ENCODE measurements at places on chromosomes 6 and 20.

GRCh38 chr6:115870464-115870863 lies 190.2 kb downstream of the FRK start:
- no peak for DNase-seq

DNA sequence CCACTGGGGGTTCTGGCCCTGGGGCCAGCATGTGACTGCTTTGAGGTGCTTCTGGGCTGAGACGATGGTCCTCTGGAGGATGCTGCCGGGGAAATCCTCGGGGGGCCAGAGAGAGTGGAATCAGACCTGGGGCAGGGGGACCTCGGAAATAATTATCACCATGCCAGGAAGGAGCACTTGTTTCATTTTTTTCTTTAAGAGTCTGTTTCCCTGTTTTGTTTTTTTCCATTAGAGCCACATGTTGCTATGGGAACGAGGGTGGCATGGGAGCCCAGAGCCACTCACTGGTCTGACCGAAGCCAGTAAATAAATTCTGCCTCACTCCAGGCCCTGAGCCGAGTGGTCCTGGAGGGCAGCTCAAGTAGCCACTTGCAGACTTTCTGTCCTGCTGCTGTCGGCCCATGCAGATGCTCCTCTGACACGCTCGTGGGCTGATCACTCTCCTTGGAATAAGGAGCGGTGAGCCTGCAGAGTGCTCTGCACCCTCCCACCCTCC lies 365.1 kb downstream of the ZFAND3 start:
- DNase-seq: no peak

GRCh38 chr6:159212028-159212427 lies 42.8 kb downstream of the FNDC1 start:
- no peak for DNase-seq

DNA sequence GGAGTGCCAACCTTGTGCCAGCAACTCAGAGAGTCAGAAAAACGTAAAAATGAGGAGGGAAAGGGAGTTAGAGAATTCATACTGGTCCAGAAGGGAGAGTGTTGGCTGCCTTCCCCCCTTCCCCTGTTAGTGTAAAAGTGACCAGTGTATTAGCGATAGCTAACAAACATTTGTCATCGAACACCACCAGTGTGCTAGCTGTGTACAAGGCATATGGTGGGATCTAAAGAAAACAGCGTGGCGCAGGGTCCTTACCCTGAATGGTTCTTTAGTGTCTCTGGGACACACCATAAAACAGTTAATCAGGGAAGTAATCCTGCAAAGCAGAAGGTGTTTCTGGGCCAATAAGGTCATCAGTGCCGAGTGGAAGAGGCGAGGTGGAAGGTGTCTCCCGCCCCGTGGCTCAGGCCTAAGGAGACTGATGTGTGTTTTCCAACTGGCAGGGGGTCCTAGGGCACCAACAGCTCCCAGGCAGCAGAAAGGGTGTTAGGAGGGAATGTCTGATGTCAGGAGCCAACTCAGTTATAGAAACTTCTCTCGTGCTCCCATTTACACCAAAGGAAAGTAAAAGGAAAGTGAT lies 91.9 kb downstream of the TCP11 start:
- DNase-seq: no peak

GRCh38 chr6:18823782-18824386 lies 436.7 kb downstream of the RNF144B start:
- no peak for DNase-seq

All from frontal cortex (tissue), 4 donors.